Upper lobe of right lung (tissue), 1 donor: ENCODE measurements at places on chromosomes 13 and 19.
A peak's percentile ranks its signal among the peaks of the same experiment; 100 is the strongest.

GRCh38 chr19:2164020-2164998 is 576 bp downstream of the DOT1L start:
- H3K36me3 ChIP-seq: no peaks in the 10 kb centered on the region
- H3K4me1 ChIP-seq: peaks cover 46% of the 10 kb centered on the region
- no peaks in the 10 kb centered on the region for H3K27me3 ChIP-seq

DNA sequence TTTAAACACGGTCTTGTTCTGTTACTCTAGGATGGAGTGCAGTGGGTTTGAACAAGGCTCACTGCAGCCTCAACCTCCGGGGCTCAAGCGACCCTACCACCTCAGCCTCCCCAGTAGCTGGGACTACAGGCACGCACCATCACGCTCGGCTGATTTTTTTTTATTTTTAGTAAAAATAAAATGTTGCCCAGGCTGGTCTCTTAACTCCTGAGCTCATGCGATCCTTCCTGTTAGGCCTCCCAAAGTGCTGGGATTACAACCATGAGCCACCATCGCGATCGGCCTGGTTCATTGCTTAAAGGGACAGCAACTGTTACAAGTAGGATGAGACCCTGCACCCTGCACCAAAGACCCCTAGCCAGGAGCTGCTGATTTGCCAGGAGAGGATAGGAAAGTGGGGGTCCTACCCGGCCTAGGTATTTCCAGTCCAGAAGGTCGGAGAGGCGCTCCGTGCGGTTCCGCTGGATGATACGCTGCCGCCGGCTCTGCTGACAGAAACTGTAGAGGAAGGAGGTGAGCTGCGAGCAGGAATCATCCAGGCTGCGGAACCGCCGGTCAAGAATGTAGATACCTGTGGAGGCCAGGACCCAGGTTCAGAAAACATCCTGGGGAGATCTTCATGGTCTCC is 5.1 kb downstream of the FTL start:
- H3K4me3 ChIP-seq: no peak overlapping the region
- no peak overlapping the region for H3K27ac ChIP-seq
- no peaks in the 10 kb centered on the region for H3K27me3 ChIP-seq
- peaks cover 39% of the 10 kb centered on the region for H3K36me3 ChIP-seq

GRCh38 chr13:30535046-30535445 is 69.3 kb upstream of the HMGB1 start:
- no peaks in the 10 kb centered on the region for H3K4me1 ChIP-seq
- no peak overlapping the region for H3K27ac ChIP-seq
- no peak overlapping the region for H3K4me3 ChIP-seq

GRCh38 chr19:32287086-32287485 is 58.3 kb upstream of the ZNF507 start:
- H3K4me1 ChIP-seq: peaks cover 3% of the 10 kb centered on the region
- no peak overlapping the region for H3K27ac ChIP-seq
- DNase-seq: no peak
- H3K36me3 ChIP-seq: no peaks in the 10 kb centered on the region

DNA sequence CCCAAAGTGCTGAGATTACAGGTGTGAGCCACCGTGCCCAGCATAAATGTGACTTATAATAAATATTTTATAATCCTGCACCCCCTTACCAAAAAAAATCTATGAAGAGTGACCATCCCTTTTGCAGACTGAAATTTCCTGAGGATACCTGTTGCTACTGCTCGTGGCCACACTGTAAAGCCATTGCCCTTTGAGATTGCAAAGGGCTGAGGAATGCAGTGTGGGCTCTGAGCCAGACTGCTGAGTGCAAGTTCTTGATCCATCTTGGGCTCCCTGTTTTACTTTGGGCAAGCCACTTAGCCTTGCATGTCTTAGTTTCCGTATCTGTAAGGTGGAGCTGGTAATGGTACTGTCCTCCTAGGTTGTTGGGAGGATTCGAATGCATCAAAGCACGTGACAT is 23.4 kb downstream of the SIPA1L3 start:
- H3K36me3 ChIP-seq: no peaks in the 10 kb centered on the region
- DNase-seq: peak; percentile 70
- H3K4me3 ChIP-seq: no peak overlapping the region

- no peaks in the 10 kb centered on the region for H3K27me3 ChIP-seq
- no peak overlapping the region for H3K27ac ChIP-seq
- no peaks in the 10 kb centered on the region for H3K4me1 ChIP-seq
- no peaks in the 10 kb centered on the region for H3K36me3 ChIP-seq
- DNase-seq: no peak
These were observed 116.7 kb downstream of the KLF12 start for GRCh38 chr13:74017301-74018061.

GRCh38 chr13:26202365-26202972 is 19.6 kb downstream of the RNF6 start:
- peaks cover 13% of the 10 kb centered on the region for H3K36me3 ChIP-seq
- no peak for DNase-seq
- no peak overlapping the region for H3K4me3 ChIP-seq
- H3K4me1 ChIP-seq: no peaks in the 10 kb centered on the region

- DNase-seq: no peak
- no peaks in the 10 kb centered on the region for H3K4me1 ChIP-seq
- no peaks in the 10 kb centered on the region for H3K27me3 ChIP-seq
- no peak overlapping the region for H3K27ac ChIP-seq
- H3K4me3 ChIP-seq: no peak overlapping the region
These were observed 176.2 kb downstream of the RFC3 start for GRCh38 chr13:33994198-33994597.

DNA sequence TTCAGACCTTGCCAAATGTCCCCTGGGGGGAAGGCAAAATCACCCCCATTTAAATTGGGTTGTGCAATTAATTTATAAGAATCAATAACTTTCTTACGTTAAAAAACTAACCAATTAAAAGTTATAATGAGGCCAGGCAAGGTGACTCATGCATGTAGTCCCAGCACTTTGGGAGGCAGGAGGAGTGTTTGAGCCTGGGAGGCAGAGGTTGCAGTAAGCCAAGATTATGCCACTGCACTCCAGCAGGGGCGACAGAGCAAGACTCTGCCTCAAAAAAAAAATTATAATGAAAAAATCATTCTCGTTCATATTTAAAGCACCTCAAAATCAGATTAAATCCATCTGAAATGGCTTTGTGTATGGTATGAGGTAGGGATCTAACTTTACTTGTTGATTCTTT is 18.4 kb upstream of the SIGLEC14 start:
- H3K27ac ChIP-seq: no peak overlapping the region
- no peak for DNase-seq
- no peak overlapping the region for H3K4me3 ChIP-seq
- peaks cover 26% of the 10 kb centered on the region for H3K27me3 ChIP-seq
- no peaks in the 10 kb centered on the region for H3K4me1 ChIP-seq
- no peaks in the 10 kb centered on the region for H3K36me3 ChIP-seq

- H3K4me1 ChIP-seq: no peaks in the 10 kb centered on the region
- no peak overlapping the region for H3K4me3 ChIP-seq
- H3K36me3 ChIP-seq: no peaks in the 10 kb centered on the region
- no peak for DNase-seq
- no peaks in the 10 kb centered on the region for H3K27me3 ChIP-seq
- no peak overlapping the region for H3K27ac ChIP-seq
These were observed 1074.3 kb upstream of the SLC10A2 start for GRCh38 chr13:104140552-104140951.

GRCh38 chr13:109366525-109366924 is 419.9 kb downstream of the IRS2 start:
- no peaks in the 10 kb centered on the region for H3K36me3 ChIP-seq
- DNase-seq: no peak

DNA sequence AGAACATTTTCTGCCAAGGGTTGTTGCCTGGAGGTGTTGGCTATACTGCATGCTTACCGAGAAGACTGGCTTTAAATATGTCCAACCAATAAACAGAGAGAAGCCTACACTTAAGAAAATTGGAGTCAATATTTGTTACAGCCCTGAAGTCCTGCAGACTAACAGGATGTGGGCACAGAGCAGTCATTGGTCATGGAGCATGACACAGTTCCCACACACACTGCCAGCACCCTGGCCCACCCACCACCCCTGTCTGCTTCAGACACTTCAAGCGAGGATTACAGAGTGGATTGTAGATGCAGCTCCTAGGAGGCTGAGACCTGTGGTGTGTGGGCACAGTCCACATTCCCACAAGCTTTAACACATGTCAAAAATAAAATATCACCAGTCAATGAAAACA is 21.0 kb upstream of the SERP2 start:
- DNase-seq: no peak
- no peaks in the 10 kb centered on the region for H3K36me3 ChIP-seq
- H3K4me3 ChIP-seq: no peak overlapping the region
- H3K27ac ChIP-seq: no peak overlapping the region
- H3K4me1 ChIP-seq: peaks cover 8% of the 10 kb centered on the region
- H3K27me3 ChIP-seq: no peaks in the 10 kb centered on the region

GRCh38 chr19:11033763-11034162 is 55.5 kb upstream of the LDLR start:
- H3K27me3 ChIP-seq: no peaks in the 10 kb centered on the region
- peaks cover 4% of the 10 kb centered on the region for H3K4me1 ChIP-seq
- no peak overlapping the region for H3K27ac ChIP-seq
- H3K36me3 ChIP-seq: peaks cover 100% of the 10 kb centered on the region
- no peak overlapping the region for H3K4me3 ChIP-seq

GRCh38 chr13:38398711-38399493 is 49.3 kb downstream of the UFM1 start:
- no peak overlapping the region for H3K4me3 ChIP-seq
- no peaks in the 10 kb centered on the region for H3K4me1 ChIP-seq
- H3K36me3 ChIP-seq: no peaks in the 10 kb centered on the region
